ENCODE measurements at places on chromosomes 2 and 18. TPM values are rescaled to one million over a fixed set of nuclear protein-coding genes. Genes with fewer than 3 reads are reported as not detected.
A peak's percentile ranks its signal among the peaks of the same experiment; 100 is the strongest.

- peak; percentile 26 for DNase-seq
Observed at GRCh38 chr2:240319221-240319854, 116.1 kb upstream of the GPC1 start.

DNA sequence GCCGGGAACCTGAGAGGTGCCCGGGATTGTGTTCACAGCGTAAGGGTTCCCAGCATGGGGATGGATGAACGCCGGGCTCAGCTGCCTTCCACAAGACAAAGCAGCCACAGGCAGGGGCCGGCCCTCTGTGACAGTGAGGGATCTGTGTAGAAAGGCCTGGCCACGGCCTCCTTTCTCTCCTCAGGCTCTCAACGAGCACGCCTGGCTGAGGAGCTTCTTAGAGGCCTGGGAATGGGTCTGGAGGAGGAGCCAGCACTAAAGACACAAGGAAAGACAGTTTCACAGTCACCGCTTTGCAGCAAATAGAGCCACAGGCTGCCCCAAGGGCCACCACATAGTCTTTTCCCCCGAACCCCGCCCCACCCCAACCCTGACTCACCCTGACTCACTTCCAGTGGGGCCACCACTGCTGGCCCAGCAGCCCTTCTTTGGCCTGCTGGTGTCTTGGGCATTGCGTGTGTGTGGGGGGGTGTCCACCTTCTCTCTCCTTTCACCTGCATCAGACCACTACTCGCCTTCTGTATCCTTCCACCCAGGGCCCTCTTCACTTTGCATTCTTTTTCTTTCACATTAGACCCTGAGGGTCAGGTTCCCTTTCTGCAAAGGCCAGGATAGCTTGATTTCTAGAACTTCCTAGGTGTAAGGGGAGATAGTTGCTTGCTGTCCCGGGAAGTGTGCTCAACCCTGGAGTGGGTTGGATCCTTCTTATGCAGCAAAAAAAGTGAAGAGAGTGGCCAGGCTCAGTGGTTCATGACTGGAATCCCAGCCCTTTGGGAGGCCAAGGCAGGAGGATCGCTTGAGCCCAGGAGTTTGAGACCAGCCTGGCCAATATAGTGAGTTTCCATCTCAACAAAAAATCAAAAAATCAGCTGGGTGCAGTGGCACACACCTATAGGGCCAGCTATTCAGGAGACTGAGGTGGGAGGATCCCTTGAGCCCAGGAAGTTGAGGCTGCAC is 19.3 kb upstream of the HPCAL1 start:
- DNase-seq, result no peak

GRCh38 chr2:195124391-195125079 is 532.5 kb upstream of the SLC39A10 start:
- DNase-seq, result no peak

- peak; percentile 88 for DNase-seq
Observed at GRCh38 chr2:20611077-20611843, 39.6 kb downstream of the HS1BP3 start.

DNA sequence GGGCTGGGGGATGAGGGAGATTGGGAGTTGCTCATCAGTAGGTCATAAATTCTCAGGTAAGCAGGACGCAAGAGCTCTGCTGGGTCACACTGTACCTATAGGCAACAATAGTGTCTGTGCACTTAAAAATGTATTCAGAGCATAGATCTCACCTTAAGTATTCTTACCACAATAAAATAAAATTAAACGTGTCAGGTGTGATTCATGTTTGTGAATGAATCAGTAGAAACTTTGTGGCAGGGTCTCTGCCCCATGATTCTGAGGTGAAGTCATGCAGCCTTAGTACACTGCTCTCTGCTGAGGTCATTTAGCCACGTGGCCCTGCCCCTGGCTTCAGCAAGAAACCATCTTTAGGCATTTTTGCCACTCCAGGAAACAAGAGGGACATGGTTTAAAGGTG is 253.8 kb downstream of the FBXO15 start:
- no peak for DNase-seq

The PCARE gene
- total RNA-seq, result 1.4 TPM
